ENCODE measurements at places on chromosomes 1 and 21. TPM values are rescaled to one million over a fixed set of nuclear protein-coding genes. Genes with fewer than 3 reads are reported as not detected.

DNA sequence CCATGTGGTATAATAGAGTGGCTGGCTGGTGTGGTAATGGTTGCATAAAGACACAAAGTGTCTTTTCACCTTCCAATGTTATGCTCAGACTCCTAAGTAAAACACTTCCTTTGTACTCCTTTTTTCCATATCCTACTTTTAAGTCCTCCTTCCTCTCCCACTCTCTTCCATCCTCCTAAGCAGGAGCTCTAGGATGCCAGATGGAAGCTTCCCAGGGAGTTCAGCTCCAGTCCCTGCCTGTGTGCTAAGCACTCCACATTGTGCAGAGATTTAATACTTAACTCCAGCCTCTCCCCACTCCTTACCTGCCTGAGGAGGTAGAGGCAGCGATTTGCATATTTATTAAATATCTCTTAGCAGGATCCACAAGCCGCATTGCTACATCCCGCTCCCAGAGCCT lies 60.5 kb upstream of the IGSF21 start:
- no peak for DNase-seq

DNA sequence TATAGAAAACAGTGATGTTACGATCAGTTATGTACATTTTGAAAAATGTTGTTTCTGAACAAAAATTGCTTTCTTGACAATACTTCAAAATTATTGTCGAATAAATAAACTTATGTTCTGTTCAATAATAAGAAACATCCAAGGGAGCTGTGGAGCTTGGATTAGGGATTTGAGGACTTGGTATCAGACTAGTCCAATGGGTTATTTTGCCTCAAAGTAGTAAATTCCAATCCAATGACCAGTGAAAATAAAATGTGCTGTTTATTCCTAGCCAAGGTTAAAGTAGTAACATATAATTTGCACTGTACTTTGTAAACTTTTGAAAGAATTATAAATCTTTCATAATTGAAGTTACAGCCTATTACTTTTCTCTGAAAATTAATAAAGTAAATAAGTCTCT lies 79.1 kb upstream of the IVNS1ABP start:
- no peak for DNase-seq

- no peak for DNase-seq
Measured at GRCh38 chr1:43438006-43438405, 15.7 kb downstream of the HYI start.

DNA sequence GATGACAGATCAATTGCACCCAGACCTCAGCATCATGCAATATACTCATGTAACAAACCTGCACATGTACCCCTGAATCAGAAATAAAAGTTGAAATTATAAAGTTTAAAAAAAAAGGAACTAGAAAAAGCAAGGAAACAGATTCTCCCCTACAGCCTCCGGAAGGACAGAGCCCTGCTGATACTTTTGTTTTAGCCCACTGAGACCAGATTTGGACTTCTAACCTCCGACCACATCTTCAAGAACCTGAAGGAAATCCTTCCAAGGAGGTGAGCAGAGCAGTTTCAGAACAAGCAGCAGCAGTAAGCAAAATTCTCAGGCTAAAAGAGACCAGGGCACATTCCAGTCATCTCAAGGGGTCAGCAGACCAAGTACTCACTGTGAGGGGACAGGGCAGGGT lies 54.5 kb downstream of the TM2D1 start:
- no peak for DNase-seq

Gene FMO5
- 0.86 TPM for total RNA-seq

GRCh38 chr1:85576266-85576641 lies 4.3 kb upstream of the CCN1 start:
- no peak for DNase-seq

Gene SPRR2A
- not detected for total RNA-seq

Gene TSSK3
- total RNA-seq = 0.51 TPM

GRCh38 chr1:167210966-167211674 lies 9.6 kb upstream of the POU2F1 start:
- no peak for DNase-seq

DNA sequence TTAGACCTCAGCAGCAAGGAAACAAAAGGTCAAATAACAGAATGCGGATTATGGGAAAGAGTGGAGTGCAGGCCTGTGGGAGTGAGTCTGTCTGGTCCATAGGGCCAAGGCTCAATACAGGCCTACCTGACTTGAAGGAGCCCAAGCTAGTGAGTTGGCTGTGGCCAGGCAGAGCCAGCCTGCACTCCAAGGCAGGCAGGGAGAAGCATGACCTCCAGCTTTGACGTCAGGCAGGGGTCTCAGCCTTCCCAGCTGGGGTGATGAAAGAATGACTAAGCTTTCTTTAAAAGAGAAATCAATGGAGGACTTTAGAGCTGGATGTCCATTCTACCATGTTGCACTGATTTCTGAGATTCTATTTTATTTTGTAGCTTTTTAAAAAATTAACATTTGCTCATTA lies 62.8 kb downstream of the RHOU start:
- no peak for DNase-seq

Gene PLA2G2D
- not detected for total RNA-seq
